ENCODE measurements at places on chromosomes 7 and 10. TPM values are rescaled to one million over a fixed set of nuclear protein-coding genes. Genes with fewer than 3 reads are reported as not detected.

The TWIST1 gene
- 3.7 TPM for total RNA-seq

The TMEM176A gene
- 30.7 TPM for total RNA-seq

- peak; percentile 73 for DNase-seq
These were observed 18.7 kb upstream of the ZNF488 start for GRCh38 chr10:47402641-47403301.

DNA sequence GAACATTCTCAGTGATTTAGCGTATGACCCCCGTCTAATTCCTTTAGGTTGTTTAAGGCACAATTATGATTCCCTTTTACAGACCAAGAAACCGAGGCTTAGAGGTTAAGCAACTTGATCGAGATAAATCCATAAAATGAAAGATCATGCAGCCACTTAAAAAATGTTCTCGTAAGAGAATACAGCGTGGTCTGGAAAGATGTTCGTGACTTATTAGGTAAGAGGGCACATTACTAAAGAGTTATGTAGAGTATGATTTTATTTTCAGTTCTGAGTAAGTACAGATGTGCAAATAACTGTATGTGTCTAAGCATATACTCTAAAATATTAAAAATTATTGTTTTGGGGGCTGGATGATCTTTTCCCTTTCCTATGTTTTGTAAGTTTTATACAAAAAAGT is 575.1 kb downstream of the PARD3 start:
- DNase-seq: no peak

GRCh38 chr7:69722843-69723242 is 124.6 kb downstream of the AUTS2 start:
- DNase-seq: no peak

GRCh38 chr10:91596825-91597196 is 36.1 kb downstream of the PPP1R3C start:
- DNase-seq: no peak

DNA sequence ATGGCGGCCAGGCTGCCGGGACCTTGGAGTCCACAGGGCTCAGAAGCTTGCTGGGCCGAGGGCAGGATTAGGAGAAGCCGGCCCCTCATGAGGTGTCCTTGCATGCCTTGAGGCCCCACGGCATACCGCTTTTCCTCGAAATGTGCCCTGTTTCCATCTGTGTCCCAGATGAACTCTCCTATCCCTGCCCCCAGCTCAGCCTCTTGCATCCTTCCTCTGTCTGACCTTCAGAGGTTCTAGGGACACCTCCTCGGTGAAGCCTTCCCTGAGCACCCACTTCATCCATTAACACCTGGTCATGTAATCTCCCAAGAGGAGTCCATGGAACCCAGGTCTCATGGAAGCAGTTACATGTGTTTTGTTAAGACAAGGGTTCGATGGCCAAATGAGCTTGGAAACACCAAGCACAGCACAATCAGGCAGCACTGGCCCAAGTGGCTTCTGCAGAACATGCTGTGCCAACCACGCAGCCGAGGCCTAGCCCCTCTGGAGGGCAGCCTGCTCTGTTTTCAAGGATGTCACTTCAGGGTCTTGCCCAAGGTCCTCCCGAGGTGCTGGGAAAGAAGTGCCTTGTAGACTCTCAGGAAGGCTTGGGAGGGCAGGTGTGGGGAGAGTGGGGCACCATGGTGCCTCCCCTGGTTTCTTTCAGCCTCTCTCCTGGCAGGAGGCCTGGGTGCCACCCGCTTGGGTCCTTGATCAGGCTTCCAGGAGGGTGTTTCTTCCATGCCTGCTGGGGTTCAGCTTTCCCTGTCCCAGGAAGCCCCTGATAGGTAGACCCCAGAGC is 124.3 kb downstream of the NEURL1 start:
- no peak for DNase-seq

DNA sequence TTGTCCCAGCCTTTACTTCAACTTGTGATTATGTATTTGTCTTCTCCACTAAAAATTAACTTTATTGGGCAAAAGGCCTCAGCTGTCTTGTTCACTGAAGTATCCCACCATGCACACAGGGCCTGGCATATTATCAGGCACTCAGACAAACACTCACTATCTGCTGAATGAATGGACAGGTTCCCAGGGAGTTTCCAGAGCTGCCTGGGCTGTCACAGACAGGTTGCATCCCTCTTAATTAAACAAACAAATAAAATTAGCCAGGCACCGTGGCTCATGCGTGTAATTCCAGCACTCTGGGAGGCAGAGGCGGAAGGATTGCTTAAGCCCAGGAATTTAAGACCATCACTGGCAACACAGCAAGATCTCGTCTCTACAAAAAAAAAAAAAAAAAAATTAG is 1.5 kb upstream of the TSPAN14 start:
- no peak for DNase-seq

DNA sequence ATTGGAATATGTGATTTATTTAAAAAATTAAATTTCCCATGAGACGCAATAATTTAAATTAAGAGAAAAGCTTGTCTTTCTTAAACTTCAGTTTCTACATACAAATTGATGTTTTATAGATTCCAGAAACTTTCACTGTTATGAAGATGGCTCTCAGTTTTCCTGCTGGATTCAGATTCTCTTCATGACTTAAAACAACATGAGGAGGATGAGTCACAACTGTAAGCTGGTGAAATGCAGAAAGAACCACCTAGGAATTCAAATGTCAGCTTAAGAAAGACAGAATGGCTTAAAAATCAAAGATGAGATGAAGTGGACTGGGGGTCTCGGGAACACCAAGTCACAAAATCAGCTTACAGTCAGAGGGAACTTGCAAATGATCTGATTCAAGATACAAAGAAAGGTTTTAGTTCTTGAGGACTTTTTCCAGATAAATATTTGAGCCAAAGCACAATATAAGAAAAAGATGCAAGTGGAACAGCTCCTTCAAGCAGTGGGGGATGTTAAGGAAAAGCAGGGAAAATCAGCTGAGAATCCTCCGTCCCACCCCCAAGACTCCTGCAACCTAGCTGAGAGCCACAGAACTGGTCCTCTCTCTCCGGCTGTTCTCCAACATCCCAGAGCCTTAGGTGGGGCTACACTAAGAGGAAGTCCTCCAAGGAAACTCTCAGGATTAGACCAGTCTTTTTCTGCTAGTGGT is 279.8 kb downstream of the KCNMA1 start:
- no peak for DNase-seq

- DNase-seq: no peak
These were observed 161.8 kb downstream of the ETV1 start for GRCh38 chr7:13827716-13828115.
